Iris pigment epithelial cell (primary cell): ENCODE measurements at places on chromosomes 7 and 10.

DNA sequence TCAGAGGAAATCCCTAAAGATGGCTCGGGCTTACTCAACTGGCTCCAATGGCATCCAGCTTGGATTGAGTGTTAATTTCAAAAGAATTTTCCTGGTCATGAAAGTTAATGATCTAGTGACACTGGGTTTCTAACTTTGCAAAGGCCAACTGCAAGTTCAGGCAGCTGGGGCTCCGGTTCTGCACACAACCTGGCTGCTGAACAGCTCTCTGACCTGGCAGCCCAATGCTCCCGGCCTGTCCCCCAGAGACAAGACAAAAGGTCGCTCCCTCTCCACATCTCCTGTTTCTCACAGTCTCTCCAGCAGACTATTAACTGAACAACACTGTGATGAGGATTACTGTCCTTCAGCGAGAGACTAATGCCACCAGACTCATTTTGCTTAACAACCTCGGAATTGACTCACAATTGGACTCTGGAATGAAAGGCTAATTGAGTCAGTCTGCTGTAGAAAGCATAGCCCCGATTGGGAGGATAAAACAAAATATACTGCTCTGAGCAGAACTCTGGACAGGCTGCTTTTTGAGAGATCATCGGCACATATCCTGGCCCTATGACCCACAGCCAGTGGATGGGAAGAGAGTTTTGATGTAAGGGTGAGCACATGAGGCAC, 174.5 kb downstream of the GFRA1 start:
- no peak for DNase-seq

- DNase-seq: no peak
Measured at GRCh38 chr10:82953331-82953730, 1078.3 kb downstream of the NRG3 start.

DNA sequence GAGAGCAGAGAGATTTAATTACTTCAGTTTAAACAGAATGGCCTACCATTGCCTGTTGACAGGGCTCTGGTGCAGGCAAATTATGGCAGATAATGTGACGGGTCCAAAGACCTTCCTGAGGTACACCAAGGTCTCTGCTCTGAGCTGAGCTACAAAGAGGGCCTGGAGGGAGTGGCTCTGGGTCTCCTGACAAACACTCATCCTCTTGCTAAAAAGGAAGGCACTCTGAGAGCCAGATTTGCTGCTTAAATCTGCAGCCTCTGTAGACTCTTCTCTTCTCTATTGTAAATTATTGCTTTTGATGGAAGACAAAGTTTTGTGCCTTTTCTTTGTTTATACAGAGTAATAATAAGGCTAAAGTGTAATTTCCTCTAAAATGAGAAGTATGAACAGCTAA, 529.5 kb upstream of the FZD8 start:
- peak; percentile 31 for DNase-seq

- peak; percentile 73 for DNase-seq
Measured at GRCh38 chr7:17520941-17521340, 222.5 kb downstream of the AHR start.

DNA sequence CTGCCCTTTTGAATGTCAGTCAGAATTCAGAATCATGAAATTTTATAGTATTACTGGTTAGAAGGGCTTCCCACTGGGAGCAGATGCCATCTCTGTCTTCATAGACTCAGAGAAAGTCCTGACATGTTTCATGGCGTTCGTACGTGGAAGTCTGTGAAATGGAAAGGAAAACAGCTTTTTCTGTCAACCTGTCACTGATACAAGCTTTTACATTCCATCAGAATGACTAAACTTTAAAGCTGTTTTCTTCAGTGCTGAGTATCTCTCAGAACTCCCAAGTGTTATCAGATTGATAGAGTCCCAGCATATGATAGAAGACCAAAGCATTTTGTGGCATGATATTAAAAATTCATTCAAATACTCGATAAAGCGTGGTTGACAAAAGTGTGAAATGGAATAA, 726.7 kb upstream of the GALNT17 start:
- DNase-seq: no peak

DNA sequence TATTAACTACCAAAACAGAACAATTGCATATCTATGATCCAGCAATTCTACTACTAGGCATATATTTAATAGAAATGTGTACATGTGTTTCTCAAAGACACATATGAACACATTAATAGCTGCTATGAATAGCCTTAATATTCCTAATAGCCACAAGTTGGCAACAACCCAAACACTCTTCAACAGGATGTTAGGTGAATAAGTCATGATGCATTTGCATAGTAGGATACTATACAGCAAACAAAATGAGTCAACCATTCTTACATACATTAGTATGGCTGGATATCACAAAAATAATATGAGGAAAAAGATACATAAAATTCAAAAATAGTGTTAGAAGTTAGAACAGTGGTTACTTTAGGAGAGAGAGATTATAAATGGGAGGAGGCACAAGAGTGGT, 26.8 kb upstream of the ZNF746 start:
- no peak for DNase-seq

GRCh38 chr10:88037623-88038022, 174.2 kb downstream of the PTEN start:
- no peak for DNase-seq

DNA sequence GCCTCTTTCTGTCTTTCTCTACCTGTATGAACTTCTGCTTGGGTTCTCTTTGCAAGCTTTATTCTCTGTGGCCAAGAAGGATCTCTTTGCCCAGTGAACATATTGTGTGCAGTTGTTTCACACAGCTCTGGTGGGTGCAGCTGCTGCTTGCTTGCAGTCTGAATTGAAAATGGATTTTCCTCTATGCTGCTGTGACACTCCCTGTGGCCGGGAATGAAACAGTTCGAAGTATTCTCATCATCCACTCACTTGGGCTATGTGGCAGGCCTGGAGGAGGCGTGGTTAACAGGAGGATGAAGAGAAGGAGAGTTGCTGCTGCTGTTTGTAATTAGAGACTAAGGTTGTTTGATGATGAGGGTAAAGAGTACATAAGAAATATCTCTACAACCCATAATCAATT, 28.4 kb upstream of the ITGA8 start:
- no peak for DNase-seq

DNA sequence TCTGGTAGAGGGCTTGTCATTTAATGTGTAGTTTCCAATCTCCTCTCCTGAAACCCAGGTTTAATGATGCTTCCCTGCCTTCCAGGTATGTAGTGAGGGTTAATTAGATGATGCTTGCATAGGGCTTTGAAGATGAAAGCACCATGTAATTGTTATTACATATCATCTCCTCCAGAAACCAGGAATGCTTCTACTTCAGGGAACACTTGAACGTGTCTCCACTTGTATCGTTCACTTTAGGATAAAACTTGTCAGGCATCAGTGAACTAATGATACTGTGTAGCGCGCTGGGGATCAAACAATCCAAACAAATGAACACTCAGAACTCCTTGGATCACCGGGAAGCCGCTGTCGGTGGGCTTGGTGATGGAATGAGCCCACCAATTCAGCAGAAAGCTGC, 260.9 kb upstream of the FZD8 start:
- no peak for DNase-seq

- DNase-seq: peak; percentile 71
Measured at GRCh38 chr10:103885617-103886016, 30.2 kb upstream of the SH3PXD2A start.

- peak; percentile 80 for DNase-seq
Measured at GRCh38 chr7:155738652-155739537, 73.4 kb downstream of the SHH start.

DNA sequence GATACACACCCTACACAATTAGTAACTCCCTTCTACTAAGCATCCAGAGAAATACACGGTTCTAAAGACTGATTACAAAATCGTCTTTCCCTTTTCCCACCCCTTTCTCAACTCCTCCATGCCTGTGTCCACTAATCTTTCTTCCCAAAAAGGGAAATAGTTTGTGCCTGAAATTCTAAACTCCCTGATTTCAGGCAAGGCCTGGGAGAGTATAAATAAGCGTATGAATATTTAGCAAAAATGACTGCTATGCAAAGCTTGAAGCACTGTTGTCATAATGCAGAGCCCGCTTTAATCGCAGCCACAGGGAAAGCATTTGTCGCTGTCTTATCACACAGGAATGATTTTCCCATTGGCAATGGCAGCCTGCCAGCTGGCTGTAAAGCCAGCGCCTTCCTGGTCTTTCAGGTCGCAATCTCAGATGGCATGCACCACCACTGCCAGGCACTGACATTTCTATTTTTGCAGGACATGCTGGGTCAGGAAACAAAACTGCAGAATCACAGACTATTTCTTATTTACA, 142.9 kb upstream of the PCGF5 start:
- peak; percentile 16 for DNase-seq

- peak; percentile 83 for DNase-seq
Measured at GRCh38 chr7:96388620-96389383, 66.9 kb upstream of the SLC25A13 start.

DNA sequence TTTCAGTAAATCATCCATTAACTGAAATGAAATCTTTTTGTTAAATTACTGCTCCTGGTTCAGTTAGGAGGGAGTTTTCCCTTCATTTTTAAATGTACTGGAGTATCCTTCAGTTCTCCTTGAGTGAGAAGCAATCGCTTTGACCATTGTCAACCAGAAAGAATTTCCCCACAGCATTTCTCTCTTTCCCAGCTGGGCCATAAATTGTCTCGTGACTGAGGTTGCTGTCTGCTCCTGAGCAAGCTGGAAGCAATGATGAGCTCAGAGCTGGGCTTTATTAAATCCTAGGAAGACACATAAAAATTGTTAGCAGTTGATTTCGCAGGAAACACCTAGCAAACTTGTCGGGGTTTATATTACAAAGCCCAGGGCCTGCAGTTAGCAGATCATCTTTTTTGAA, 102.0 kb upstream of the INSYN2A start:
- no peak for DNase-seq

DNA sequence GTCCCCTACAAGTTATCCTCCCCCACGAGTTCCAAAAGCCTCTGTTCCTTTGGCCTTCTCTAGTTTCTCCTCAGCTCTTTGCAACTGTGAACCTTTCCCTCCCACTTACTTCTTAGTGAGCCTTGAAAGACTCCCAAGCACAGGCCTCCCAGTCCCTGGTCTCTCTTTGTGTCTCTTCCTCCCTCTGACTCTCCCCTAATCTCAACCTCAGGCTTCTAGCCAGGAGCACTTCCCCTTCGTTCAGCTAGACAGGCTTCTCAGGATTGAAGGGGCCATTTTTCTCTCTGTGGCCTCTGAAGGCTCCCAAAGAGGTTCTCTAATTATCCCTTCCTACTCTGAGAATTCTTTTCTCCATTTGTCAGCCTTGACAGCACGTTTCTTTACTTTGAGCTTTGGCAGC, 50.2 kb upstream of the PHYHIPL start:
- DNase-seq: no peak

GRCh38 chr10:30364345-30365268, 15.5 kb upstream of the MTPAP start:
- no peak for DNase-seq
